ENCODE measurements at places on chromosomes 4 and X.

DNA sequence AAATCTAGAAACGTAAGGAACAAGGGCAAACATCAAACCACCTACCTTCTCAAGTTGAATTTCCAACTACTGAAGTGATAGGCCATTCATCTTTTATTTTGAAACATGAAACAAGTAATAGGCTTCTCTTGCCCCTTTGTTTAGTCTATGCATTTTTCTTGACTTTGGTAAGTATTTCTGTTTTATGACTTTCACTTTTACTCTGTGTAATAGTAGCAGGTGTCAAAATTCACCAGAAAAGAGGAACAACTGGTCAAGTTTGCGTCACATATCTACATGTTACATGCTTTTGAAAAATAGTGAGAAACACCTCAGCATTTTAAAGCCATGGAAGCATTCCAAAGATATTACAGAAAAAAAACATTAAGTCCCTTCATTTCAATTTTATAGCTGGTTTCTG, 157.1 kb upstream of the FTHL17 start:
- no peak overlapping the region for H3K4me3 ChIP-seq
- H3K27ac ChIP-seq, result peak overlapping the region; percentile 71
- no peak for DNase-seq
- H3K27me3 ChIP-seq, result no peaks in the 10 kb centered on the region

- no peak overlapping the region for H3K4me3 ChIP-seq
- peaks cover 28% of the 10 kb centered on the region for H3K4me1 ChIP-seq
- H3K27me3 ChIP-seq, result no peaks in the 10 kb centered on the region
Measured at GRCh38 chr4:176185051-176185450, 10.3 kb downstream of the SPATA4 start.

DNA sequence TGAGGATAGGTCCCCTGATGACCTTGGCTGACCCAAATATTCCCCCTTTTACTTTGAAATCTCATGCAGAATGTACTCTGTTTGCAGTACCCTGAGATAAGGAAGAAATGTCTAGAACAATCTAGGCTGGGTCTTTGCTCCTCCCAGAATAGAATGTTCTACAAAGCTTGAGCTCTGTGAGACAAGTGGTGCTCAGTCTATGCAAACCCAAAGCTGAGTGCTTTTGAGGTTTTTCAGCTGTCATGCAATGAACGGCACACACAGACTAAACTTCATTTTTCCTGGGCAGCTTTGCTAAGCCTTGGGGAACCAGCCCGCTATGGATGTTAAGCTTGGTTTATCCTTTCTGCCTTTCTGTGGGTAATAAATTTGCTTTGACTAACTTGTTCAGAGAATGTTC, 513.6 kb downstream of the FAT4 start:
- no peak for DNase-seq
- no peaks in the 10 kb centered on the region for H3K4me1 ChIP-seq
- no peak overlapping the region for H3K4me3 ChIP-seq
- no peak overlapping the region for H3K27ac ChIP-seq
- no peaks in the 10 kb centered on the region for H3K36me3 ChIP-seq
- H3K27me3 ChIP-seq, result peaks cover 12% of the 10 kb centered on the region

DNA sequence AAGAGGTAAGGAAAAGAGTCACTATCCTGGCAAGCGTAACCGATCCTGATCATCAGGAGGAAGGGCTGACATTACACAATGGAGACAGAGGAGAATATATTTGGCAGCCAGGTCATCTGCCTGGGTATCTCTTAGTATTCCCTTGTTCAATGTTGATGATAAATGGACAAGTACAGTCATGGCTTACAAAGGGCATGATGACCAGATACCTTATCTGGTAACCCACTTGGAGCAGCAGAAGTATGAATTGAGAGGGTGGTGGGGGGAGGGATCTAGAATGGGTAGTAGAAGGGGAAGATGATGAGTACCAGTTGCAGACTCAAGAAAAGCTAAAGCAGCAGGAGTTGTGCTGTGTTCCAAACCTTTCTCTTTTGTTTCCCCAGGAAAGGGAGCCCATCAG, 17.3 kb downstream of the F8 start:
- DNase-seq, result no peak
- H3K27me3 ChIP-seq, result no peaks in the 10 kb centered on the region
- H3K27ac ChIP-seq, result no peak overlapping the region

DNA sequence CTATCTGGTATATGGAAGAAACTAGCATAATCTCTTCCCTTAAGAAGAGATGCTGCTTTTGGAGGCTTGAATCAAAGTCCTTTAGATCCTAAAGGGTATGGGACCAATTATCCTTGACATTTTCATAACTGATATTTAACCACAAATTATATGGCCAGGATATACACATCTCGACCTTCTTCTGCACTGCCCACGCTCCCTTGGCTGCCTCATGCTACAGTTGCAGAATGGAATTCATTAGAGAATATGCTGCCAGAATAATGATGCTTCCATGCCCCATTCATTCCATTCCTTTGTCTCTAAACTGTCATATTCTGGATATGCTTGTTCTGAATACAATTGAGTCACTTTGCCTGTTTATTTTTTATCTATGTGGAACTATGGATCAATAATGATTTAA, 157.1 kb upstream of the PACRGL start:
- H3K4me3 ChIP-seq, result no peak overlapping the region
- H3K27ac ChIP-seq, result no peak overlapping the region
- no peak for DNase-seq
- peaks cover 2% of the 10 kb centered on the region for H3K36me3 ChIP-seq
- H3K27me3 ChIP-seq, result no peaks in the 10 kb centered on the region

GRCh38 chr4:68589790-68590189, 13.7 kb upstream of the UGT2B17 start:
- H3K4me1 ChIP-seq, result no peaks in the 10 kb centered on the region
- DNase-seq, result no peak
- H3K27ac ChIP-seq, result no peak overlapping the region
- no peaks in the 10 kb centered on the region for H3K36me3 ChIP-seq

GRCh38 chrX:102580891-102581290, 18.4 kb upstream of the ARMCX5 start:
- no peak overlapping the region for H3K27ac ChIP-seq
- peaks cover 2% of the 10 kb centered on the region for H3K27me3 ChIP-seq
- no peak overlapping the region for H3K4me3 ChIP-seq
- H3K36me3 ChIP-seq, result no peaks in the 10 kb centered on the region
- no peaks in the 10 kb centered on the region for H3K4me1 ChIP-seq

GRCh38 chr4:94831607-94832006, 73.9 kb downstream of the BMPR1B start:
- H3K27me3 ChIP-seq, result no peaks in the 10 kb centered on the region
- peaks cover 39% of the 10 kb centered on the region for H3K4me1 ChIP-seq
- H3K27ac ChIP-seq, result no peak overlapping the region
- no peak for DNase-seq

GRCh38 chr4:110347805-110348204, 128.2 kb upstream of the ENPEP start:
- no peak overlapping the region for H3K4me3 ChIP-seq
- H3K36me3 ChIP-seq, result no peaks in the 10 kb centered on the region
- peaks cover 2% of the 10 kb centered on the region for H3K4me1 ChIP-seq
- no peak overlapping the region for H3K27ac ChIP-seq

GRCh38 chrX:15129412-15129811, 140.5 kb downstream of the ASB9 start:
- no peak overlapping the region for H3K27ac ChIP-seq
- peaks cover 9% of the 10 kb centered on the region for H3K27me3 ChIP-seq
- H3K4me1 ChIP-seq, result no peaks in the 10 kb centered on the region
- H3K36me3 ChIP-seq, result no peaks in the 10 kb centered on the region
- H3K4me3 ChIP-seq, result no peak overlapping the region

DNA sequence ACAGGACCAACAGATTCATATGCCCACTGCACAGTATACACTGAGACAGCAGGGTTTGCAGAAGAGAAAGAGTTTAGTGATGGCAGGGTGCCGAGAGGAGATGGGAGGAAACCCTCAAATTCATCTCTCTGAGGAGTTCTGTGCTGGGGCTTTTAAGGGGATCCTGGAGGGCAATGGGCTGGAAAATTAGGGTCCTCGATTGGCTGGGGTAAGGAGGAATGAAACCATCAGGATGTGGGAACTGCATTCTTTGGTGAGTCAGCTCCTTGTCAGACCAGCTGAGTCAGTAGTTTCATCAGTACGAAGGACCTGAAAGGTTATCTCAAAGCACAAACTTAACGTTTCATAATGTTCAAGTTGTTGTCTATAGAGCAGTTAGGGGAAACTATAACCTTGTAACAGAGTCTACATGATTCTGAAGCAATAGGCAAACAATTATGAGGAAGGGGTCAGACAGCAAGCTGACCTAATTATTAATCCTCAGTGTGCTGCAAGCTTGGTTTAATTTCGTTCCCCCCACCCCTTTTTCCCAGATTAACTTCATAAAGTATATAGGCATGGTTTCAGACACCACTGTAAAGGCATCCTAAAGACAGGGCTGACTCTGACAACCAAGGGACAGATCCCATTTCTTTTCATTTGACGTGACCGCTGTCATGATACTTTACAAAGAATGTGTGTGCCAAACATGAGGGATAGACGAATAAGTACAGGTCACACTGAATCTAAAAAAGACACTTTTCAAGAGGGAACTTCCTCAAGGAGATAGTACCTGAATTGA, 1.5 kb upstream of the MSMO1 start:
- H3K27me3 ChIP-seq, result no peaks in the 10 kb centered on the region
- no peak overlapping the region for H3K4me3 ChIP-seq
- DNase-seq, result no peak
- no peak overlapping the region for H3K27ac ChIP-seq

GRCh38 chrX:69128588-69128987, 36.7 kb downstream of the PJA1 start:
- H3K4me3 ChIP-seq, result no peak overlapping the region
- no peak overlapping the region for H3K27ac ChIP-seq
- no peaks in the 10 kb centered on the region for H3K36me3 ChIP-seq
- H3K4me1 ChIP-seq, result peaks cover 11% of the 10 kb centered on the region
- no peaks in the 10 kb centered on the region for H3K27me3 ChIP-seq
- DNase-seq, result no peak

DNA sequence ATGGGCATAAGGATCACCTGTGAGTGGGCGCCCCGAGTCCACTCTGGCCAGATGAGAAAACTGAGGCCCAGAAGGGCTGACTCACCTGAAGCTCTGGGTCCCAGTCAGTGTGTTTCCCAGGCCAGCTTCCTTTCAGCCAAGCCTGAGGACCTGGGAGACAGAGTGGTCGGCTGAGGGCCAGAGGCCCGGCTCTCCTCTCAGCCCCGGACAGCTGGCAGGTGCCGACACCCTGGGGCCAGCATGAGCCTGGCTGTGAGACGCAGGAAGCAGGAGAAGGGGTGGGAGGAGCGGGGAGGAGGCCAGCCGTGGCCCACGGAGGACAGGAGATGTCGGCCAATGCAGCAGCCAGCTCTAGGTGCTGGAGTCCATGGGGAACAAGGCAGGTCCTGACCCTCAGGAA, 28.9 kb downstream of the ATP2B3 start:
- DNase-seq, result no peak
- H3K4me1 ChIP-seq, result no peaks in the 10 kb centered on the region
- H3K4me3 ChIP-seq, result no peak overlapping the region
- no peak overlapping the region for H3K27ac ChIP-seq
- H3K27me3 ChIP-seq, result no peaks in the 10 kb centered on the region

GRCh38 chrX:150213481-150214030, 149.6 kb upstream of the MAMLD1 start:
- no peak overlapping the region for H3K4me3 ChIP-seq
- no peaks in the 10 kb centered on the region for H3K36me3 ChIP-seq
- no peaks in the 10 kb centered on the region for H3K27me3 ChIP-seq

DNA sequence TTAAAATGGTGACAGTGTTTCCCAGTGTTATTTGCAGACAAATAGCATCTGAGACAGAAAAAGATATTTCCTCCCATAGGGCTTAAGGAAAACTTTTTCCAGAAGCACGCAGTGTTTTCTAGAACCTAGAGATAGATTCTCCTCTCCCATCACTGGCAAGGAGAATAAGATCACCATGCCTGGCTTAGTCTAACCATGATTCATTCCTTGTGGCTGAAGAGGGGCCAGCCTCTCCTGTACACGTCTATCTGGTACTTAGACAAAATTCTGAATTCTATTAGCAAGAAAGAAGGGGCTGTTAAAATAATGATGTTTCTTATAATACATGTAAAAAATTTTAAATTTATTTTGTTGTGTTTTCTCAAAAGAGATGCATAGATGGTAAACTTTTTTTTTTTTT, 296.1 kb upstream of the LDB2 start:
- H3K4me3 ChIP-seq, result no peak overlapping the region
- no peak overlapping the region for H3K27ac ChIP-seq
- DNase-seq, result no peak
- peaks cover 19% of the 10 kb centered on the region for H3K4me1 ChIP-seq
- no peaks in the 10 kb centered on the region for H3K27me3 ChIP-seq

GRCh38 chr4:28310926-28311325, 1450.3 kb downstream of the STIM2 start:
- no peaks in the 10 kb centered on the region for H3K27me3 ChIP-seq
- H3K4me3 ChIP-seq, result no peak overlapping the region
- no peaks in the 10 kb centered on the region for H3K36me3 ChIP-seq
- no peaks in the 10 kb centered on the region for H3K4me1 ChIP-seq
- no peak overlapping the region for H3K27ac ChIP-seq
- no peak for DNase-seq

GRCh38 chr4:11847167-11847566, 418.5 kb upstream of the HS3ST1 start:
- no peaks in the 10 kb centered on the region for H3K27me3 ChIP-seq
- no peaks in the 10 kb centered on the region for H3K36me3 ChIP-seq
- DNase-seq, result no peak
- no peaks in the 10 kb centered on the region for H3K4me1 ChIP-seq
- H3K4me3 ChIP-seq, result no peak overlapping the region

- no peaks in the 10 kb centered on the region for H3K36me3 ChIP-seq
- no peaks in the 10 kb centered on the region for H3K27me3 ChIP-seq
- H3K27ac ChIP-seq, result peak overlapping the region; percentile 10
- no peak for DNase-seq
- peaks cover 59% of the 10 kb centered on the region for H3K4me1 ChIP-seq
Measured at GRCh38 chrX:21955403-21956189, 15.1 kb downstream of the SMS start.

DNA sequence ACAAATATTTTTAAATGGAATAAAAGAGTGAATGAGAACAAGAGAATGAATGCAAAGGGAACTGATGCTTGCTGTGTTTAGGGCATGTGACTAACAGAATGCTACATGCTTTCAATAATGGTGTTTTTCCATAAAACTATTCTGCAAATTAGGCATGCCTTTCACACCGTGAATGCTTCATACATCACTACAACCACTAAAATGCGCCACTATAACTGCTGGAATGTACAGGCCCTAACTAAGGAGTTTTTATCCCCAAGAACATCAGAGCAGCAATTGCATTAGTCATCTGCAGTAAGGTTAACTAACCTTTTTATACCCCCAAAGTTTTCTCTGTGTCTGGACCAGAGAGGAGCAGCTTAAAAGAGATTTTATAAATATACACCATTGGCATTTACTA, 190.4 kb downstream of the ARAP2 start:
- no peak overlapping the region for H3K27ac ChIP-seq
- H3K27me3 ChIP-seq, result no peaks in the 10 kb centered on the region
- DNase-seq, result no peak
- no peak overlapping the region for H3K4me3 ChIP-seq

- peaks cover 23% of the 10 kb centered on the region for H3K27me3 ChIP-seq
- no peak overlapping the region for H3K4me3 ChIP-seq
- DNase-seq, result no peak
- H3K36me3 ChIP-seq, result no peaks in the 10 kb centered on the region
- H3K27ac ChIP-seq, result no peak overlapping the region
Measured at GRCh38 chr4:154332681-154333421, 158.7 kb downstream of the DCHS2 start.

- peaks cover 5% of the 10 kb centered on the region for H3K36me3 ChIP-seq
- H3K4me3 ChIP-seq, result no peak overlapping the region
- no peak for DNase-seq
- H3K27ac ChIP-seq, result no peak overlapping the region
- H3K4me1 ChIP-seq, result peaks cover 6% of the 10 kb centered on the region
- no peaks in the 10 kb centered on the region for H3K27me3 ChIP-seq
Measured at GRCh38 chrX:13066391-13066790, 22.0 kb upstream of the FAM9C start.

Measured in chondrocyte (in vitro differentiated cells).